WTC11 (cell line): ENCODE measurements at places on chromosomes 13 and 19.

GRCh38 chr13:108328848-108329247 lies 59.3 kb downstream of the TNFSF13B start:
- no peak for DNase-seq

DNA sequence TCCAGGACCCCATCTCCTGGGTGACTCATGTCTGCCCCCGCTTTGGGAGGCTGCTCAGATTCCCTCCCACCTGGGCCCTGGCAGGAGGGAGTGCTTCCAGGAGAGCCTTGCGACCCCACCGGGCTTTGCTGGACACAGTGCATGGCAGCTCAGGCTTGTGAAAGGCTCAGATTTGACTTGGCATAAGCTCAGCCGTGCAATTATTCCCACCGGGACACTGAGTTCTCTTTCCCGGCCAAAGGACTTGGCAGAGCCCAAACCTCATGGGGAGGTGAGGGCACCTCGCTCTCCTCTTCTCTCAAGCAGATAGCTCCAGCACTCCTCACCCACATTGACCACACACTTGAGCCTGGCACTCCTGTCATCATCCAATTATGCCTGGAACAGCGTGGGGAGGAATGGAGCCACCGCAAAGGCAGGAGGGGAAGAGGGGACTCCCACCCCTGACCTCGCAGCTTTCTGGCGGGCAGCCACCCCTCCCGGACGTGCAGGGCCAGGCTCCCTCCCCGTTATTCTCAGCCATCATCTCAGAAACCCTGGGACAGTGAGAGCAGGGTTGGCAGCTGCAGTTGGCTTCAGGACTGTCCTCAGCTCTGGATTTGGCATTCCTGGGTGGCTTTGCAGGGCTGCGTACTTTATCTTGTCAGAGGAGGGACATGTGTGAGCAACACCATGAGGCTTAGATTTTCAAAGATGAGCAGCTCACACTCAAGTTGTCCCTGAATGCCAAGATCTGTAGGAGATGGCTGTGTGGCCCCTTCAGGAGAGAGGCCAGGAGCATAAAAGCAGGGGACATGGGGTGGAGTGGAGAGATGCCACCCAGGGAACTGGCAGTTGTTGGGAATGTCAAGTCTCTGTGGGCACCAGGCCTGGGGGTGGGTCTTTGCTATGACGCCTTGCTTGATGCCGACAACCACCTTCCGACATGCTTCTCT lies 306.2 kb downstream of the TEX29 start:
- DNase-seq: no peak

DNA sequence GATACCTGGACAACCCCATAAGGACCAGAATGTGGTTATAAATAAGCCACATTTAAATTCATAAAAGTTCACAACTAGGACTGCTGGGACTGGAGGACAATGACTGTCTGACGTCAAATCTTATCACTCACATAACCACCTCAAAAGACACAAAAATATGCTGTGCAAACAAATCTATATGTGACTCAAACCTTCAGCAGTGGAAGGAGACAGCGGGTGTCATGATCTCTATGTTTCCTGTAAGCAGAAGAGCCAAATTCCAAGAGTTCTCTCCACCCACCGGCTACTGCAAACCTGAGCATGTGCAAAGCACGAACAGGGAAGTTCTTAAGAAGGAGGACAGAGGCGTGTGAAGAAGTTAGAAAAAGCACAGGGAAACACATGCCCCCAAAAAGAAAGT lies 113.2 kb downstream of the MYCBP2 start:
- no peak for DNase-seq

- DNase-seq: no peak
Measured at GRCh38 chr19:54247106-54247930, 4.7 kb upstream of the LILRA6 start.

GRCh38 chr19:44723299-44723951 lies 24.5 kb downstream of the CEACAM16 start:
- DNase-seq: no peak

DNA sequence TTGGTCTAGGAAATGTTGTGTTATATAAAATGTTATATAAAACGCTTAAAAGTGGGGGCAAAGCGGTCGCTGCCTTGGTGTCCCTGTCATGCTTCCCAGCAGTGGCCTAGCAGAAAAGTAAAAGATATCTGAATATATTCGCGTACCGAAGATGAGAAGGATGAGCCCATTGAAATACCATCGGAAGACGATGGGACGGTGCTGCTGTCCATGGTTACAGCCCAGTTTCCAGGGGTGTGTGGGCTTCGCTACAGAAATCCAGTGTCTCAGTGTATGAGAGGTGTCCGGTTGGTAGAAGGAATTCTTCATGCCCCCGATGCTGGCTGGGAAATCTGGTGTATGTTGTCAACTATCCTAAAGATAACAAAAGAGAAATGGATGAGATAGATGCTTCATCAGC lies 110.9 kb upstream of the DIAPH3 start:
- no peak for DNase-seq

GRCh38 chr13:101709952-101710351 lies 257.5 kb downstream of the ITGBL1 start:
- no peak for DNase-seq

DNA sequence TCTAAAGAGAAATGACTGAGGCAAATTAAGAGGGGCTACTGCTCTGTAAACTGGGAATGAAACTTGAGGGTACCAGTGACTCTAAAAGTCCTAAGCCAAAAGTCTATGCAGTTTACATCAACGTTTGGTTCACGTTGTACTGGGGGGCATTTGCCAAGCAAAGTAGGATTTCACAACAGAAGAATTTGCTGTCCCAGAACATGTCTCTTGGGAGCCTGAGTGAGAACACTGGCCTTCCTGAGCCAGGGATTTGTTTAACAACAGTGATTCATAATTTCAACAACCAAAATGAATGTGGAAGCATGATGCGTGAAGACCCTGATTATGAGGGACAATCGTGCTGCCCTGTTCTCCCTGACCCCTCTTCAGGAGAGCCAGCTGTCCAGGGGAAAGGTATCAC lies 178.0 kb downstream of the OXGR1 start:
- DNase-seq: no peak

GRCh38 chr13:40657307-40657706 lies 9.1 kb downstream of the FOXO1 start:
- no peak for DNase-seq

GRCh38 chr19:41334793-41335192 lies 18.9 kb downstream of the TGFB1 start:
- no peak for DNase-seq

DNA sequence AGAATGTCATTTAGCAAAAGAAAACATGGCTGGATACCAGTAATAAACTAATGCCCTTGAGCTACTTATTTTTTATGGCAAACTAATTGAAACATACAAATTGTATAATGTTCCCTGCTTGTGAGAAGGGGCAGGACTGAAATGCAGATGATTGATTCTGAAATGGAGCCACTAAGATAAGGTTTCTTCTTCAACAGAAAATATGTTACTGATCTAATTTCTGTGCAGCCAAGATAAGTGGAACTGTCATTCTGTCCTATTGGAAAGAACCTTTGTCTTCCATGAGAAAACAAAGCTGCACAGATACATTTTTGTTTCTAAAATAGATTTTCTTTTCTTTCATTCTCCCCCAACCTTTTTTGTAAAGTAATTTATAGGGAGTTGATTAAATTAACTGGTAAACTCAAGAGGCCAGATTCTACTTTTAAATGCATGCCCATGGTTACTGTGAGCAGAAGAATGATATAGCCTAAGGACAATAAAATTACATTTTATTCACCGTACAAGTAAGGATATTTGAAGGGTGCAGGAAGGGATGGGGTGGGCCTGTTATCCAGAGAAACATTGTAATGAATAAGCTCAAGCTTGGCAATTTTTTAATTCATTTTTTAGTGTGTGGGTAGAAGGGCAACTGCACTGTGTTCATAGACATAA lies 39.9 kb downstream of the STARD13 start:
- no peak for DNase-seq

DNA sequence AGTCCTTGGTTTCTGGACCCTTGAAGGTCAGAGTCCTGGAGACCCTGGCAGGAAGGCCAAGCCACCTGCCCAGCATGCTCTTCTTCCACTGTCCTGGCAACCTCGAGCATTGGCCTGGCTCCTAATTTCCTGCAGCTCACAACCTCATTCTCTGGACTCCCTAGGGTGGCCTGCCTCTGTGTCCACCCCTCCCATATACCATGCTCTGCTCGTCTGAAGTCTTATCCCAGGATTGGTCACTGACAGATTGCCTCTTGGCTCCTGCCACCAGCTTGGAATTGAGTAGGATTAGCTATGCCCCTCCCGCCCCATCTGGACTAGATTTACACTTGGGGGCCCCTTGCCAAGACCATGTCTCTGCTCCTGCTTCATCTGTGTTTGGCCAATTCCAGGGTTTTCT lies 17.1 kb upstream of the WASF3 start:
- no peak for DNase-seq

DNA sequence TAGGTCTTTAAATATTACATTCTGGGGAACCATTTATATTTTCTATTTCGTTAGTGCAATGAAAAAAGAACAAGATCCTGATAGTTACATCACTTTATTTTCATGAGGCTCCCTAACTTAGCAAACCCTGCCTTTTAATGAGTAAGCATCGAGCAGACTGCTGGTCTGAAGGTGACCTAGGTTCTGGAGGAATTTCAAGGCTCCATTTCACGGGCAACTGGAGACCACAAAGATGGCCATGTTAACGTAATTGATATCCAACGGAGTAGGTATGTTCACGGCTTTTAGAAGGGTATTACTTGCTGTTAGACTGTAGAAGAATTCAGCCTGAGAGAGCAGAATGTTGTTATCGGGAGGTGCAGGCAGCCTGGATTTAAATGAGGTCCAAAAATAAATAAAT lies 1597.6 kb downstream of the EFNB2 start:
- no peak for DNase-seq

- DNase-seq: peak; percentile 80
Measured at GRCh38 chr19:18939922-18940768, 872 bp downstream of the HOMER3 start.

GRCh38 chr19:33947265-33947964 lies 150.7 kb downstream of the KCTD15 start:
- DNase-seq: no peak

DNA sequence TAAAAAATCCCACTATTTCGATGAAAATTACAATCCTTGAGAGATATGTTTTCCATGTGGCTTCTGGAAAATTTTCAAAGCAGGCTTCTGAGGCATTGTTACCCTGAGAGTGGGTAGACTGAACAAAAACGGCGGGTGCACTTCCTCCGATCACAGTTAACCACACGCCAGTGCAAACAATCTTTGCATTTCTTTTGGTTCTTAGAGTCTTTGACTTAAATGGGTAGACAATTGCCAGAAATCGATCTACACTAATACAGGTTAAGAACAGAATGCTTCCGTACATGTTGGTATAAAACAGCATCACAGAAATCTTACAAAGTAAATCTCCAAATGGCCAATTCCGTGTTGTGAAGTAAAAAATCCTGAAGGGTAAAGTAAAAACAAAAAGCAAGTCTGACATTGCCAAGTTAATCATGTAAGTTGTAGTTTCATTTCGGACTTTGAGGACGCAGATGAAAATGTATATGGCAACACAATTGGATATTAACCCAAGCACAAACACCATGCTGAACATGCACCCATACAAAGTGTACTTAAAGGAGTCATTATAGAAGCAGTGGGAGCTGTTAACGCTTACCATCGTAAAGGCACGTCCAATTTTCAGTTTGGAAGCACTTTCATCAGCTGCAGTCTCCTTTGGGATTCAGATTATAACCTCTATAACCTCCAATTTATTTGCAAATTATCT lies 927 bp downstream of the LPAR6 start:
- DNase-seq: no peak

- DNase-seq: peak; percentile 11
Measured at GRCh38 chr13:114142640-114143490, 10.4 kb upstream of the RASA3 start.
